ENCODE measurements at places on chromosomes 1 and 21. TPM values are rescaled to one million over a fixed set of nuclear protein-coding genes. Genes with fewer than 3 reads are reported as not detected.

LAPTM5 gene
- total RNA-seq: 624 TPM

RPL11 gene
- 967 TPM for total RNA-seq

HSD3B2 gene
- total RNA-seq: 2.1 TPM

GUCA2A gene
- total RNA-seq: not detected

FAM131C gene
- not detected for total RNA-seq

NBL1 gene
- total RNA-seq: 74.6 TPM

CELA2A gene
- total RNA-seq: not detected

DNA sequence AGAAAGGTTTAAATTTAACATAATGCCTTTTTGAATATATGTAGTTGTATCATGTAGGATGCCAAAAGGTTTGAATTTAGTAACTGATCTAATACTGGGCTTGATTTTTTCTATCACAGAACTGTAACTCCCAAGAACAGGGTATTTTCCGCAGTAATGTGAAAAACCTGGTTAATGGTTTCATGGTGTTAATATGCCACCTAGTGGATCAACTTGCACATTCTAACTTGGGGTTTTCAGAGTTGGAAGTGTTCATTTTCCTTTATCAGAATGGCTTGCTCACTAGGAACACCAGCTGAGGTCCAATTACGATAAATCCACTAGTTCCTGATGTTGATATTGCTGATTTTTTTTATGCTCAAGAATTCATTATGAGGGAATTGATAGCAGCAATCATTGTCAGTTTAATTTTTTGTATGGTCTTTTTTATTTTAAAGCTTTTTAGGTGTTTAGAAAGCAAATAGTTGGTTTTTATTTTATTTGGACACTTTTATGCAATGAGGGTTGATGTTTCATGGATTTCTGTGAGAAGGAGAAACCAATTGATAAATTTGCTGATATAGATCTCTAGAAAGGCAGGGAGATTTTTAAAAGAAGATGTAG, 157.2 kb downstream of the PLA2G4A start:
- no peak for DNase-seq

- no peak for DNase-seq
Observed at GRCh38 chr21:46542588-46543124, 62.2 kb downstream of the S100B start.

GRCh38 chr1:101178341-101178687, 58.5 kb upstream of the S1PR1 start:
- DNase-seq: no peak

DNA sequence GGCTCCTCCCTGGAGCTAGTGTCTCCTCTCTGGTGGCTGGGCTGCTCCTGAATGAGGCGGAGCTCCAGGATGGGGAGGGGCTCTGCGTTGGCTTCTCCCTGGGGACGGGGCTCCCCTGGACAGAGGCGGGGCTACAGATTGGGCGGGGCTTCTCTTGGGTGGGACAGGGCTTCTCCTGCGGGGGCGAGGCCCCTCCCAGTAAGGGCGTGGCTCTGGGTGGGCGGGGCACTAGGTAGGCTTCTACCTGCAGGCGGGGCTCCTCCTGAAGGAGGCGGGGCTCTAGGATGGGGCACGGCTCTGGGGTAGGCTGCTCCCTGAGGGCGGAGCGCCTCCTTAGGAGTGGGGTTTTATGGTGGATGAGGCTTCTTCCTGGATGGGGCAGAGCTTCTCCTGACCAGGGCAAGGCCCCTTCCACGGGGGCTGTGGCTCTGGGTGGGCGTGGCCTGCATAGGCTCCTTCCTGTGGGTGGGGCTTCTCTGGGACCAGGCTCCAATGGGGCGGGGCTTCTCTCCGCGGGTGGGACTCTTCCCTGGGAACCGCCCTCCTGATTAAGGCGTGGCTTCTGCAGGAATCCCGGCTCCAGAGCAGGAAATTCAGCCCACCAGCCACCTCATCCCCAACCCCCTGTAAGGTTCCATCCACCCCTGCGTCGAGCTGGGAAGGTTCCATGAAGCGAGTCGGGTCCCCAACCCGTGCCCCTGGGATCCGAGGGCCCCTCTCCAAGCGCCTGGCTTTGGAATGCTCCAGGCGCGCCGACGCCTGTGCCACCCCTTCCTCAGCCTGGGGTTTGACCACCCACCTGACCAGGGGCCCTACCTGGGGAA, 22.7 kb upstream of the ARF1 start:
- peak; percentile 98 for DNase-seq

- DNase-seq: no peak
Observed at GRCh38 chr1:189463166-189463565, 1014.5 kb downstream of the BRINP3 start.

GRCh38 chr1:58392083-58392482, 154.4 kb downstream of the OMA1 start:
- DNase-seq: no peak

DNA sequence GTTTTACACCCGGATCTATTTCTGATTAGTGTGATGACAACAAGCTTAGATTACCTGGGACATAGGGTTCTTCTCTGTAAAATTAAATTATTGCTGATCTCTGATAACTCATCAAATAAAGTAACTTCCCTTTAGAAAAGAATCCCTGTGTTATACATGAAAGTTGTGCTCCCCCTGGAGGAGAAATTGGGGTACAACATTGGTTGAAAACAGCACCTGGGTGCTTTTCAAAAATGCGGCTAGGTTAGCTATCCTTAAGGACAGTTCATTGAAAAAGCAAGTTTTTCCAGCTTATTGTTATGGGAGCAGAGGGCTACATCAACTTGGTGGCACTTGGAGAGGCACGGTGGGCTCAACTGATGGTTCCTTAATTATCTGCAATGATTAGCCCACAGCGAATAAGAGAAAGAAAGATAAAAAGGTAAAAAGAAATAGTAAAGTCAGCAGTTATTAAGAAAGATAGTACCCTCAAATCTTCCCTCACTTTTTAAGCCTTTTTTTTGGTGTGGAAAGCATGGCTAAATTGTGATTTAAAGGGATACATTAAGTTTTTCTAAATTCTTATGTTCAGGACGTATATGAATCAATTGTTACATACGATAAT, 97.8 kb downstream of the FMN2 start:
- DNase-seq: no peak

GRCh38 chr1:230152999-230153398, 86.0 kb downstream of the GALNT2 start:
- no peak for DNase-seq

- no peak for DNase-seq
Observed at GRCh38 chr1:164716992-164717703, 158.2 kb downstream of the PBX1 start.

DNA sequence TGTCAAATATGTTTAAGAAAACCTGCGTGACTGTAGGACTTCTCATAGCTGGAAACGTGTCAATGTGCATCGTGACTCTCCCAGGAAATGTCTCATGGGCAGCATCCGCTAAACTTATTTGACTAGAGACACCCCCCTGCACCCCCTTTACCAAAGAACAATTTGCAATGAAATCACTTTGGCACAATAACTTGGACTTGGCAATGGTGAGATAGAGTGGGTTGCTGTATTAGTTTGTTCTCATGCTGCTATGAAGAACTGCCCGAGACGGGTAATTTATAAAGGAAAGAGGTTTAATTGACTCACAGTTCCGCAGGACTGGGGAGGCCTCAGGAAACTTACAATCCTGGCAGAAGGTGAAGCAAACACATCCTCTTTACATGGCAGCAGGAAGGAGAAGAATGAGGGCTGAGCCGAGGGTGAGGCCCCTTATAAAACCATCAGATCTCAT, 13.8 kb downstream of the CLDN14 start:
- no peak for DNase-seq

DNA sequence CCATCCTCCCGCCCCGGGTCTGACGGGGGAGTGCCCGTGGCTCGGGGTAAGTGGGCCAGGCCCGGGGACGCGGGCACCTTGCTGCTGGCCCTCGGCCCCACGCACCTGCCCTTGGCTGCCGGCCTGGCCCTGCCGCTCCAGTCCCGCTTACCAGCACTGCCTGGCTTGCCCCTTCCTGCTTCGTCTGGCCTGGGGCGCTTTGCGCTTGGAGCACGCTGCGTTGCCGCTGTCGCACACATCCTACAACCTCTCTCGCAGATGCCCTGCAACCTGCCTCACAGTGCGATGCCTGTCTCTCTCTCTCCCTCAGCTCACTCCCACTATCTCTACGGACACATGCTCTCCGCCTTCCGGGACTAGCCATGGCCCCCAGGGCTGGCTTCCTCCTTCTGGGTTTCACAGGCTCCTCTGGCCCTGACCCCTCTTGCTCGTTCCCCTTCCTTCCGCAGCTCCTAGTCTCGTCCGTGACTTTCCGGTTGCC, 9.7 kb downstream of the MYOG start:
- peak; percentile 83 for DNase-seq

- peak; percentile 56 for DNase-seq
Observed at GRCh38 chr1:16235944-16236510, 956 bp downstream of the CPLANE2 start.

- no peak for DNase-seq
Observed at GRCh38 chr1:15334995-15335394, 74.7 kb upstream of the EFHD2 start.

- no peak for DNase-seq
Observed at GRCh38 chr1:30267856-30268255, 455.5 kb downstream of the MATN1 start.

DNA sequence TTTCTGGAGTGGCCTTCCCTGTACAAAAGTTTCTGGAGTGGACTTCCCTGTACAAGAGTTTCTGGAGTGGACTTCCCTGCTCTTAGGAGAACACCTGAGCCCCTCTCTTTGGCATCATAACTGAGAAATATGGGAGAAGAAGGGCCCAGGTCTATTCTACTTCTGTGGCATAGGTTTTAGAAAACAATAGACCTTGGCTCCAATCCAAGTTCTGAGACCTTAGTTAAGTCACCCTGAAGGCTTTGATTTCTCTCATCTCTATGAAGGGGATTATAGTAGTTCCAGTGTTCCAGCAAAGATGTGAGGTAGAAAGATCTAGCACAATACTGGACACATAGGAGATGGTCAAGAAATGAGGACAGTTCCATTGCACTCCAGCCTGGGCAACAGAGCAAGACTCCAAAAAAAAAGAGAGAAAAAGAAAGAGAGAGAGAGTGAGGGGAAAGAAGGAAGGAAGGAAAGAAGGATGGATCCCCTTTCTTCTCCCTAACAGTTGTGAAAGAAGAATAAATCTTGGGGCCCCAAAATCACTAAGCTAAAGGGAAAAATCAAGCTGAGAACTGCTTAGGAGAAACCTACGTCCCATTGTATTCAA, 13.3 kb upstream of the EIF4G3 start:
- no peak for DNase-seq

DNA sequence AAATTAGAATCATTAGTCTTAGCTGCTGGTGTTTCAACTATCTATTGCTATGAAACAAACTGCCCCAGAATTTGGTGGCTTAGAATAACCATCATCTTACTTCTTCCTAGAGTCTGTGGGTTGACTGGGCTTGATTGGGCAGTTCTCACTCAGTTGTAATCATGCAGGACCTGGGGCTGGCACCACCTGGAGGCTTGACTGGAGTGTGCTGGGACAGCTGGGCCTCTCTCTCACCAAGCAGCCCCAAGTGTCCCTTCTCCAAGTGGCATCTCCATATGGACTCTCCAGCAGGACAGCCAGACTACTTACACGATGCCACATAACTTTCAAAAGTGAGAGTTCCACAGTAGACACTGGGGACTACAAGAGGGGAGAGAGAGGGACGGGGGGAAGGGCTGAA, 140.3 kb upstream of the ATP1B1 start:
- no peak for DNase-seq

Measured in upper lobe of left lung (tissue), 6 donors.